ENCODE measurements at places on chromosomes 4 and X.

GRCh38 chr4:106502106-106502699 is 133.6 kb upstream of the GIMD1 start:
- DNase-seq: no peak

DNA sequence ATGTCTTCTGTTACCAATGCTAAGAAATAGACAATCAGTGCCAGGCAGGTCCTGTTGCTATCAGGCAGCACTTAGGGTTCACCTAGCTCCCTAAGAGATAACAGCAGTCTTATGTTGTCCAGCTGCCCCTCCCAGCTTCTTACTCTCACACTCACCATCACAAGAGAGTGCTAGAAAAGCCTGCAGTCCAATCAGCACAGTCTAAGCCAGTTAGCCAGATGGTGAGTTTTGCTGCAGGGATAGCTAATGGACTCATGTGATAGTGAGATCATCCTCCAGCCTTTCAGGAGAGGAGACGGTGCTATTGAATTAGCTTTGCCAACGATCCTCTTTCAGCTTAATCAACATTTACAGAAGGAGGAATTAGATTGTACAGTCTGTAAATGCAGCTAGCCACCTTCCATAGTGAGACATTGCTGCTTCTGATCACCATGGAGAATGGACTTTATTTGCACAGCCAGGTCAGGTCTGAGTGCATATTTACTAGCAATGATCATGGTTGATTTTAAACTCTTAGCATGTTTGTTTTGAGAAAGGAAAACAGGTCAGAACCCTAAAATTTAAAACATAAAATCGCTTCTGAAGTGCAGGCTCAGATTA is 438.3 kb downstream of the CENPC start:
- DNase-seq: no peak

DNA sequence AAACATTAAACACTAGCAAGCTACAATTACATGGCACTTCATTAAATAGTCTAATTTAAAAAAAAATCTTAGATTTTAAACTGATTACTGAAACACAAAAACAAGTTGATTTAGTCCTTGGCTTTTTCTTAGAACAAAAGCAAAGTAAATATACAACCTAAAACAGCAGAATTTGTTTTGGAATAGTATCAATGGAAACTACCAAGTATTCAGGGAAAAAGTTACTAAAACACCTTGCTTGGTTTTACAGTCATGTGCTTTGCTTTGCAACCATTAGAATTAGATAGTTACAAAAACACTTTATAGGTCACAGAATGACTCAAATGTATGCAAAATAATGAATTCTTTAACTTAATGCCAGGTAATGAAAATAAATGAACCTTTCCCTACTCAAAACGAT is 105.3 kb downstream of the CNOT6L start:
- DNase-seq: no peak

DNA sequence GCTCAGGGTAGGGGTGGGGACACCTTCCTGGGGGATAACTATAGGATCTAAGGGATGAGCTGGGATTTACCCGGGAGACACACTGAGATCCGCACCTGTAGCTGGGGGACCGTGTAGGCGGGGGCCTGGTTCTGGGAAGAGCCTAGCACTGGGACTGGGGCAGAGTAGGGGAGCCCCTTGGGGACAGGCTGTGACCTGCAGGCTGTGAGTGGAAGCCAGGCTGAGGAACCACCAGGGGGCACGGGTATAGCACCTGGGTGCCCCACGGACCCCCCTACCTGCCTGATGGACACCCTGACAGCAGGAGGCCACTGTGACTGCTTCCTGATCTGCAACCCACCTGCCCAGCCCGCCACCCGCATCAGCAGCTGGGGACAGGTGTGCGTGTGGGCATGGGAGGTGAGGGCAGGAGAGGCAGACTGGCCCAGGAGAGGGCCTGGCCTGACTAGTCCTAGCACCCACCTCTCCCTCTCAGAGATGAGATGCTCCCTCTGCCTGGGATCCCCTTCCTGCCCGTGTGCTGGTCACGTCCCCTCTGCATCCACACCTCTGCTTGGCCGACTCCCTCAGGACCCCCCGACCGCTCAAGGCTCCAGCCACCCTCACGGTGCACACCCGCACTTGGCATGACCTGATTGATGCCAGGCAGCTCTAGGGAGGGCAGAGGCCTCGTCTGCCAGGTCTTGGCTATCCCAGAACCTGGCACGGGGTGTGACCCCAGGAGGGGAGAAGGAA is 94.2 kb upstream of the NKX1-1 start:
- no peak for DNase-seq

DNA sequence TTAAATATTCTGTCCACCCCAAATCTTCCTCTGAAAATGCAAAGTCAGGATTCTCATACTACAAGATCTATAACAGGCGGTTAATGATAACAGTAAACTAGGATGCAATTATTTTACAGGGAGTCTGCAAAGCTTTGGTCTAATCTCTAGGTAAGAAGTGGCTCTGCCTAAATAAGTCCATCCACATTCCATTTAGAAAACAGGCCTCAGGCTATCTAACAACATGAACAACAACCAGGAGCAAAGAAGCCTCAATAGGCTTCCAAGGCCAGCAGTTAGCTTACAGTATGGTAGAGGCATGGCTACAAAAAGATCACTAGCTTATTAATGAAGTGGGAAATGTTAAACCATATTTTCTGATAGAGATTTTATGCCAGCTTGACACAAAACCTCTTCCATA is 6.4 kb downstream of the MAB21L2 start:
- DNase-seq: no peak

DNA sequence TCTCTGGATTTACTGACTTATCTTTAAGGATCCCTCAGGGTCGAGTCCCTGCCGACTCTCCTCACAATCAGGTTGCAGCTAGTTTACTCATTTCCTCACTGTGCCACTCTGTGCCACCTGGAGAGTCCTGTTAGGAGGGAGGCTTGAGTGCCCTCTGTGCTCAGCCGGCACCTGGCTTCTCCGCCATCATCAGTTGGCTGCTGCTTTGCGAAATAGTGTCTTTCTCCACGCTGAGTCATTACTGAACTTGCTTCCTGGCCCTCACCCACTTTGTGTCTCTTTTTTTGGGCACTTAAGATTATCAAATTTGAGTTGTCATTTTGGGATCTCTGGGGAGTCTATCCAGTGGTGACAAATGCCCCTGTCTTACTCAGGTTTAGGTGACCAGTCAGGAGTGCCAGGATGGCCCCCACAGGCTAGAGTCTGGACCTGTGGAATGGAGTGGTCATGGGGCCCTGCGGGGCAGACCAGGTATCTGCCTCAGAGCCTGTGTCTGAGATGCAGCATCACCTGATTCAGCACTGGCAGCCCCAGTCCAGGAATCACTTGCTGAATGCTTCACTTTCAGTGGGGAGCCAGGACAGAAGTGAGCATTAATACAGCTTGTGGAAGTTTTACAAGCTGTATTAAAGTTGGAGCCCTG is 37.7 kb downstream of the JADE1 start:
- DNase-seq: no peak

DNA sequence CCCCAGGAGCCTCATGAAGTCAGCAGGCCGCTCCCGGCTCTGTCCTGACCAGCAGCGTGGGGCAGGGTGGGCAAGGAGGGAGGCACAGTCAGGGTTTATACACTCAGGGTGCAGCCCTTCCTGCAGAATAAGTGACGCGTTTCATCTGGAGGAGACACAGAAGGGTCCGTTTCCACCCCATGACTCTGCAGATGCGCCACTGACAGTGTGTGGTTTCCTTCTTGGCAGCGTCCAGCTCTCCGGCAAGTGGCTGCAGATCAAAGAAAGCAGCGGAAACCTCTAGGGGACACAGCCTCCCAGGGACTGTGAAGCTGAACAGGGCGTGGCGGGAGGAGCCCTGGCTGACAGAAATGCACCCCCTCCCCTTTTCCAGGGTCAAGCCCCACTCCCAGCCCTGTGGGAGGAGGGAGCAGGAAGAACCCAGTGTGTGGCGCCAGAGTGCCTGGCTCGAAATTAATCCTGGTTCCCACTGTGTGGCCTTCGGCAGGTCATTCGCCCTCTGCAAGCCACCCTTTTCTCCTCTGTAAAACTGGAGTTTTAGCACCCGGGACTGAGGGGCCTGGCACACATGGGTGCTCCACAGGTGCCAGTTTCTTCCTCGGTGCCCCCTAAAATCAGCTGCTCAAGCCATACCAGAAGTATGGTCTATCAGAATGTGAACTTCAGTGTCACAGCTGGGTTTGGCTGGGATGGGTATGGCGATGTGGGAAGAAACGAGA is 17.3 kb upstream of the TBC1D14 start:
- no peak for DNase-seq
